ENCODE measurements at places on chromosomes 11 and 22.

DNA sequence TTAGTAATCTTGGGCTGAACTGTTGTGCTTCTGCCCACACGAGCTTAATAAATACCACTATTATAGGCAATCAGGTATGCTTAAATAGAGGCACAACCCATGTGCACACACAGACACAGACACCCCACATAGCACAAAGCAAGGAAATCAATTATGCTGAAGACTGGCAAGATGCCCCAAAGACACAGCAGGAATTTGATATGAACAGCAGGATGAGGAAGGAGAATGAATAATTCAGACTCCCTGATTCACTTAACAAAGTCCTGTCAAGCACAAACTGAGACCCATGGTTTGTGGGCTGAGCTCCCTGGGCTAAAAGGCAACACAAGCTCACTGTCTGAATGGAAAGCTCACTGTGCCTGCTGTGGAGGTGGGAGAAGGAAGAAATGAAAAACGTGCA, 42.5 kb downstream of the RBFOX2 start:
- no peak for DNase-seq

GRCh38 chr11:15216678-15217077, 102.0 kb downstream of the INSC start:
- no peak for DNase-seq

GRCh38 chr11:75155570-75156422, 4.9 kb downstream of the SLCO2B1 start:
- DNase-seq = peak; percentile 83

DNA sequence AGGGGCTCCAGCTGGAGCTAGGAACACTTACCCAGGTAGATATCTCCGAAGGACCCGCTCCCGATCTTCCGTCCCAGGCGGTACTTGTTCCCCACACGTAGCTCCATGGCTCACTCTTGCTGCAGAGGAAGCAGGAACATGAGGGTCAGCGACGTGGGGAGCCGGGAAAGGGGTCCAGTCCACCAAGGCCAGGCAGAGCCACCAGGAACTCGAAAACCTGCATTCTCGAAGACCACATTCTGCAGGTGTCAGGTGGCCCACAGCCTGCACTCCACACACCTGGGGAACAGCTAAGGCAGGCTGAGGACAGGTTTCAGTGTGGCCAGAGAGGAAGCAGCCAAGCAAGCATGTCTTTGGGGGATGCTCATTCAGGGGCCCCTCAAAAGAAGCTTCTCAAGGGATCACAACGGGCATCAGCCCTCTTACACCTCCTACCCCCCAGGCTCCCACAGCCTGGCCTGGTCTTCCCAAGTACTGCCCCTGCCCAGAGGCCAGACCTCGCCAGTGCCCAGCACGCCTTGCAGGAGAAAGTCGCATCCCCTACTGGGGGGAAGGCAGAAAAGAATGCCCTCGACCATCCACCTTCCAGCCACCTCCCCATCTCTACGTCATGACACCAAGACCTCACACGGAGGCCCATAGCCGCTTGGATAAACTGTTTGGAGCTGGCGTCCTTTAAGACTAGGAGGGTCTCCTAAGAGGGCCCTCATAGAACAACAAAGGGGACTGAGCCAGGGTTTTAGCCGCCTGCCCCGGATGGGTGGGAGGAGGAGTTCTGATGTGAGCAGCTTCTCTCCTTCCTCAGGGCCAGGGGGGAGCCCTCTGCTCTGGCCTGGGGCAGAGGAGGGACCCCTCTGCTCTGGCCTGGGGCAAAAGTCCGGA, 2.9 kb downstream of the CSNK1E start:
- no peak for DNase-seq

GRCh38 chr11:96134602-96135001, 208.4 kb downstream of the MAML2 start:
- no peak for DNase-seq

DNA sequence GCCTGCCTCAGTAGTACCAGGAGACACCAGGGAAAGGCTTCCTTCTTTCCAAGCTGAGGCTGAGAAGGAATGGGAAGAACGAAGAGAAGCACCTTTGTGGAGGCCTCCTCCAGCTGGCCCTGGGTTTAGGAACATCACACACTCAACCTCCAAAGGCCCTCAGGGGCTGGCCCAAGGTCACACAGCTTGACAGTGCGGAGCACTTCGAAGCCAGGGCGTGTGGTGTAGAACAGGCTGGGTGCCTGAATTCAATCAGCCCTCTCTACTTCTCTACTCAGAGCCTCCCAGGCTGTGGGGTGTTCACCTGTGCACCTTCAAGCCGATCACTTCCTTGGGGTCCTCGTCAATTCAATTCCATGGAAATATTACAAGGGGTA, 727 bp upstream of the CSDC2 start:
- DNase-seq = no peak

DNA sequence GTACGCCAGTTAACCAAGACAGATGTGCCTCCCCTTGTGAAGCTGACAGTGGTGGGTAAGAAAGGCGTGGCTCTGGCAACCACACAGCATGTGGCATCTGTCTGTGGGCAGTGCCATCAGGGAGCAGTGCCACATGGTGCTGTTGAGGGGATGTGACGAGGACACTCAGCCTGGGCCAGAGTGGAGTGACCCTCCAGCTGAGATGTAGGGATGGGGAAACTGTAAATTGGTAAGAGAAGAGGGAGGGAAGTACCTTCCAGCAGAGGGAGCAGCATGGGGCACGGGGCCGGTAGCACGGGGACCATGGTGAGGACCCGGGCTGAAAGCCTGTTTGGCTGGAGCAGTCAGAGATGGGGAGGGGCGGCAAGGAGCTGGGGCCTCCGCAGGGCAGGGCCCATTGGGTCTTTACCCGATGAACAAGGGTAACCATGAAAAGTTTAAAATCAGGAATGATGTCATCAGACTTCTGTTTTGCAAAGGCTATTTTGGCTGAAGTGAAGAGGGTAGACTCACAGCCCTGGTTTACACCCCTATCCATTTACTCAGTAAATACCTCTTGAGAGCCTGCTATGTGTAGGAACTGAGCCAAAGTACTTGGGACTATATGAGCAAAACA, 10.4 kb downstream of the TMPRSS6 start:
- DNase-seq = no peak

DNA sequence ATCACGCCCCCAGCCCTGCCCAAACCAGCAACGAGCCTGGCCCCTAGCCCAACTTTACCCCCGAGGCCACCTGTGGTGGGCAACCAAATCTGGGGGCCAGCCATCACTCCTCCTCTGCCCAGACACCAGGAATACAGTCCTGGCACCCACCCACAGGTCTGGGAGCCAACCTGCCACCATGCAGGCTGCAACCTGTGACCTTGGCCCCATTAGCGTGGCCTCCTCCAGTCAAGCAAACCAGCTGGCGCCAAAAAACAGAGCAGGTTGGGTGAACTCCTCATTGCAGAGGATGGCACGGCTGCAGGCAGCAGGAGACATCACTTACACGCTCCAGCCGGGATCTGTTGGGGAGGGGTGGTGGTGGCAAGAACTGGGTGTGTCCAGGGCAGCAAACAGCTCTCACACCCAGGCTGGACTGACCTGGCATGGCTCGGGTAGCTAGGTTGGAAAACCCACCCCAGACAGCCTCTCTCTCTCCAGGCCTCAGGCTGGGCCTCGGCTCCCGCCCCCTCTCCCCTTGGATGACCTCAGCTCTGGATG, 65.5 kb upstream of the TCF20 start:
- peak; percentile 62 for DNase-seq

- no peak for DNase-seq
These were observed 136.4 kb downstream of the RBFOX2 start for GRCh38 chr22:35892192-35892591.

DNA sequence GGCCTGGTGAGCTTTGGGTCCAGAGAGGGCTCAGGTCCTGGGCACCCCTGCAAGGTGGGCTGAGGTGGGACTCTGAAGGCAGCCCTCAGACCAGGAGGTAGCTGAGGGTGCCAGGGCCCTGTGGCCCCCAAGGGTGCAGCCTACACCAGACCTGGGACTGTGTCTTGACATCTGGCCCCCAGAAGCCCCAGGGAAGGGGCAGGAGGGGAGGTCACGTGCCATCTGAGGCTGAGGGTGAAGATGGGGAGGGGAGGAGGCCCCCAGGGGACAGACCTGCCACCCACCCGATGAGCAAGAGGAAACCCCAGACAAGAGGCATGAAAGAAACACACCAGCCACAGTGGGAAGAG, 520.2 kb downstream of the BRD1 start:
- peak; percentile 28 for DNase-seq

DNA sequence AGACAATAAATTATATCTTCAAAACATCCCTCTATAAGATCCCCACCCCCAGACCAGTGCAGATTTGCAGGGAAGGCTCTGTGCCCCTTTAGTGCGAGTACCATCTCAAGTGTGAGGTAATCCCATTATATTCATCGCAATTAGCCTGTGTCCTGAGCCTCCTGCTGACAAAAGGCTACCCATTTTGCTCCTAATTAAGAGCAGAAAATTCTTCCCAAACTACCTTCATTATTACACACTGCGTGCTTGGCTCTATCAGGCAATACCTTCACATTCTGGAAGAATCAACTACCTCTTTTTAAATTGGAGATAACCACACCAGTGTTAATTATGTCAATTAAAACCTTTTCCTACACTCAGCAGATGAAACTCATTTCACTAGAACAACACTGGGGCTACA, 1133.4 kb upstream of the CCDC90B start:
- DNase-seq = no peak

DNA sequence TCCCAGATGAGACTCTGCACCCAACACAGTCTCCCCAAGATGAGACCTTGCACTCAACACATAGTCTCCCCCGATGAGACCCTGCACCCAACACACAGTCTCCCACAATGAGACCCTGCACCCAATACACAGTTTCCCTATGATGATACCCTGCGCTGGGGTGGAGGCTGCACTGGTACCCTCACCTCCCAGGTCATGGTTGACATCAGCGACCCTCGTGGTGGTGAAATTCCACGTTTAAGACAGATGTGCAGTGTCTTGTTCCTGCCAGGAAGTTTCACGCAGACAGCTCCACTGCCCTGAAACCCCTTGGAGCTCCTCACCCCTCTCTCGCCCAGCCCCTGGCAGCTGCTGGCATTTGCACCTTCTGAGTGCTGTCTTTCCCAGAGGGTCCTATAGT, 9.5 kb downstream of the MUC5AC start:
- no peak for DNase-seq

DNA sequence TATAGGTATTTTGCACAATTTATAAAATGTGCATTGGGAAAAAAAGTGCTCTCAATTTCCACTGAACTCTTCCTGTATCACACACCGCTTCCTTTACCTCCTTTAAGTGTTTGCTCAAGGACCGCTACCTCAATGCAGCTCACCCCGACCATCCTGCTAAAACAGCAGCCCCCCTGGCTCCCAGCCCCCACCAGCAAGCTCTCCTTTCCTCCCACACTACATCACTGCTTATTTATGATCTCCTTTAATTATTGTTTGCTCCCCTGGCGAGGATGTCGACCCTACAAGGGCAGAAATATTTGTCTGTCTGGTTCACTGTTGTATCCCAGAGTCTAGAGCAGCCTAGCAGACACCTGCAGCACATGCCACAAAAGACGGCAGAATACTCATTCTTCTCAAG, 10.0 kb downstream of the SHANK2 start:
- peak; percentile 16 for DNase-seq

GRCh38 chr11:206526-207207, 532 bp downstream of the BET1L start:
- no peak for DNase-seq

GRCh38 chr11:75204012-75204674, 36.4 kb upstream of the TPBGL start:
- peak; percentile 93 for DNase-seq

- DNase-seq = no peak
These were observed 122.4 kb downstream of the WT1 start for GRCh38 chr11:32312865-32313403.

GRCh38 chr11:34787895-34788294, 128.3 kb downstream of the APIP start:
- no peak for DNase-seq

DNA sequence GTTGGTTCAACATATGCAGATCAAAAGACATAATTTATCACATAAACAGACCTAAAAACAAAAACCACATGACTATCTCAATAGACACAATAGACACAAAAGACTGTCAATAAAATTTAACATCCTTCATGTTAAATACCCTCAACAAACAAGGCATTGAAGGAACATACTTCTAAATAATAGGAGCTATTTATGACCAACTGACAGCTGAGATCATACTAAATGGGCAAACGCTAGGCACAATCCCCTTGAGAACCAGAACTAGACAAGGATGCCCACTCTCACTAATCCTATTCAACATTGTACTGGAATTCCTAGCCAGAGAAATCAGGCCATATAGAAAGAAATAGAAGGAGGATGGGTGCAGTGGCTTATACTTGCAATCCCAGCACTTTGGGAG, 50.3 kb upstream of the GLYAT start:
- DNase-seq = no peak

DNA sequence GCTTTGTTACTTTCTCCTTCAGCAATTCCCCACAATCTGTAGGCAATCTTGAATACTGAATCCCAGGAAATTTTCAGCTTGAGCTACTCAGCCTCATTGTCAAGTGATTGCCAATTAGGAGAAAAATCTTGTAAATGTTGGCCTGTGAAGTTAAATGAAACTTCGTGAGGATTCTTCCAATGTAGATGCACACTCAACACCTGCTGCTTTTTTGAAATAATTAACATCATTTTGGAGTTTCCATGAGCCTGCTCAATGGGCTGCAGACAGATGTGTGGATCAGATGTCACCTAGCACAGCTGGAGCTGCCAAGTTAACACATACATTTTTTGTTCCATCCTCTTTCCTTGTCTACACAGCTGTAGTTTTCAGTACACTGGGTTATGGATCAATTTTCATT, 645.6 kb upstream of the LUZP2 start:
- no peak for DNase-seq

- DNase-seq = no peak
These were observed 56.0 kb downstream of the LIF start for GRCh38 chr22:30190574-30190973.

GRCh38 chr11:94912806-94913205, 60.5 kb downstream of the CWC15 start:
- DNase-seq = no peak

DNA sequence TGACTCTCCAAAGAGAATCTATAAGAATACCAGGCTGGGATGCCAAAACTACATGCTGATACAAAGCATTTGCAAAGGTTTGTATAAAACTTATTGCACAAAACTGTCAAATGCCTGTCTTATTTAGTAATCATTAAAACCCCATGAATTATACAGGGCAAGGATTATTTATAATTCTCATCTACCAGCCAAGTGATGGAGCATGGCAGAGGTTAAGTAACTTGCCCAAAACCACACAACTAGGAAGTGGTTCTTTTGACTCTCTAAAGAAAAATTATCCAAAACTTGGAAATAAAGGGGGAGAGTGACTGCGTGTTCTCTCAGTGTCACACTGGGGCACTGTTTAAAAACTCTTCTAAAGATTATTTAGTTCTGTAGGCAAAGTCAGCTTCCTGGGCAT, 17.4 kb upstream of the CLMP start:
- no peak for DNase-seq

- no peak for DNase-seq
These were observed 83.9 kb downstream of the AMOTL1 start for GRCh38 chr11:94851864-94852636.

GRCh38 chr11:29319210-29319609, 697.6 kb downstream of the KCNA4 start:
- DNase-seq = no peak

- no peak for DNase-seq
These were observed 740.8 kb downstream of the DLG2 start for GRCh38 chr11:84886344-84886743.

All from left lobe of liver (tissue), 2 donors.